ENCODE measurements at places on chromosomes 7 and 10.

DNA sequence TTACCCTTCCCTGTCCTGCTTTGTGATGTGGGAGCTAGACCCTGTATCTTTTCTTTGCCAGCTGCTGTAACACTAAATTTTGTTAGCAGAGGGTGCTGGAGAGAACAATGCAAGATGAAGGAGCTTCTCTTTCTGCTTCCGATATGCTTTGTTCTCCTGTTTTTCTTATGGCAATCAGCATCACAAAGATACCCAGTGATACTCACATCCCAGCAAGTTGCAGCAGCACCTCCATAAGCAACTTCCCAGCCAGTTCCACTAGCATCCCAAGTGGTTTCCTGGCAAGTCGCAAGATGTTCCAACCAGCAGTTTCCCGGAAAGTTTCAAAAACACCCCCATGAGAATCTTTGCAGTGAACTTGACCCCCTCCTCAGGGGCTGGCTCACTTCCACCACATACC lies 148.6 kb downstream of the IMMP2L start:
- no peak for DNase-seq

DNA sequence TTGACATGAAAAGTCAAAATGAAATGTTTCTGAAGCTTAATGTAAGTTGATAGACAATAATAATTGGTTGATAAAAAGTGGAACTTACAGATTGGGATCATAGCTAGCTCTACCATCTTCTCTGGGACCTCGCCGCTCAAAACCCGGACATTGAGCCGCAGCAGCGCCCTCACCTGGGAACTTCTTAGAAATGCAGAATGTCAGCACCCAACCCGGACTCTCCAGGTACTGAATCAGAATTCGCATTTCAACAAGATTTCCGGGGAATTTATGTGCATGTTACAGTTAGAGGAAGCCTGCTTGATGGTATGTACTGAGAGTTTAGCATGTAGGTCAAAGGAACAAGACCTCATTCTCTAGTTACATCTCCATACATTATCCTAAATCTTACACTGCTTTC lies 36.7 kb upstream of the ABLIM1 start:
- DNase-seq, result peak; percentile 73

DNA sequence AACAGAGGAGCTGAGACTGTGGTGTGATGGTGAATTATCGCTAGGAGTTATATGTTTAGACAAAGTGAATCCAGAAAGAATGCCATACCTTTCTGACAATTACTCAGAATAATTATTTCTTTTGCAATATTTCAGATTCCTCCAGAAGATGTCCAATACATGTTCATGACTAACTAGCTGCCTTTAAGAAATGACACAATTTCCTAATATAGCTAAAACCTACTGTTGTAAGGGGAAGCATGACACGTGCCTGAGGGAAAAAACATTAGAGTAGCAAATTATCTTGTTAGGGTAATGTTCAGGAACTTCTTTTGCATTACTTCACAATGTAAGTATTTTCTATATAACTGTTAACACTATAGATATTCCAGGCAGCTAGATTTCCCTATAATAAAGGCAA lies 150.3 kb downstream of the COL28A1 start:
- no peak for DNase-seq

GRCh38 chr7:84113286-84113685 lies 81.3 kb downstream of the SEMA3A start:
- no peak for DNase-seq

GRCh38 chr10:128316121-128316726 lies 190.0 kb upstream of the MKI67 start:
- no peak for DNase-seq

DNA sequence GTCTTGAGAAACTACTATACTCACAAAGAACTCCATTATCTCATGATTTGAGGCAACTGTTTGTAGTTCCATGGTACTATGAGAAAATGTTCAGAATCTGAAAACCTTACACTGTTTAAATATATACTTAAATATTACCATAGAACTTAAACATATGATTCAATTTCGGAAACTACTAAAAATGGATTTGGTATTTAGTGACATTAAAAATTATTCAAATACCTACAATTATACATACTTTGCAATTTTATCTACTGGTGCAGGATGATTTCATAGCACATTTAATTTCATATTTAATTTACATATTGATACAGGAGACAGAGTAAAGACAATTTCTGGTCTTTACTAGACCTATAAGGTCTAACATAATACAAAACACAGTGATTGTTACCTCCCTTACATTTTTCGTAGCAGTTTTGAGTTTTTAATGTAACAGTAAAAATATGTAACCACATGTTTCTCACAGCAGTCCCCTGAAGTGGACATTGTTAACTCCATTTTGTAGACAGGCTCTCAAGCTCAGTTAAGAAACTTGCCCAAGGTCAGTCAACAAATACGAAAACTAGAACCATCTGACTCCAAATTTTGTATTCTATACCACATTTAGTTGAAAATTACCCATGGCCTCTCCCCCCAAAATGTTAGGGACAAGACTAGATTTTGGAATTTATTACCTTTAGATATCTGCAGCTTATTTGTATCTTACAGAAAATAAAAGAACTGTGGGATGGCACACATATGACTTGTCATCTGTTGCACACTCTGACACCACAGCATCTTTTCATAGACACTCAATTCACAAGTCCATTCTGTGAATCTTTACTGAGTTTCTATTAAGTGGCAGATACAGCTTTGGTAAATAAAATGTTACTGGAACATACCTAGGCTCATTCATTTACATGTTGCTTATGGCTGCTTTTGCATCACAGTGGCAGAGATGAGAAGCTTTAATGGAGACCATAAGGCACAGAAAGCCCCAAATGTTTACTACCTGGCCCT lies 36.8 kb downstream of the MTPN start:
- no peak for DNase-seq

GRCh38 chr7:3995187-3995586 lies 686.9 kb upstream of the FOXK1 start:
- peak; percentile 35 for DNase-seq

GRCh38 chr7:14073988-14074387 lies 84.5 kb upstream of the ETV1 start:
- DNase-seq, result no peak

- peak; percentile 11 for DNase-seq
These were observed 126.2 kb downstream of the MDFIC start for GRCh38 chr7:115047958-115048720.

- DNase-seq, result no peak
These were observed 513 bp downstream of the HOXA7 start for GRCh38 chr7:27155816-27156507.

- no peak for DNase-seq
These were observed 31.9 kb downstream of the SCRN1 start for GRCh38 chr7:29957521-29958310.

DNA sequence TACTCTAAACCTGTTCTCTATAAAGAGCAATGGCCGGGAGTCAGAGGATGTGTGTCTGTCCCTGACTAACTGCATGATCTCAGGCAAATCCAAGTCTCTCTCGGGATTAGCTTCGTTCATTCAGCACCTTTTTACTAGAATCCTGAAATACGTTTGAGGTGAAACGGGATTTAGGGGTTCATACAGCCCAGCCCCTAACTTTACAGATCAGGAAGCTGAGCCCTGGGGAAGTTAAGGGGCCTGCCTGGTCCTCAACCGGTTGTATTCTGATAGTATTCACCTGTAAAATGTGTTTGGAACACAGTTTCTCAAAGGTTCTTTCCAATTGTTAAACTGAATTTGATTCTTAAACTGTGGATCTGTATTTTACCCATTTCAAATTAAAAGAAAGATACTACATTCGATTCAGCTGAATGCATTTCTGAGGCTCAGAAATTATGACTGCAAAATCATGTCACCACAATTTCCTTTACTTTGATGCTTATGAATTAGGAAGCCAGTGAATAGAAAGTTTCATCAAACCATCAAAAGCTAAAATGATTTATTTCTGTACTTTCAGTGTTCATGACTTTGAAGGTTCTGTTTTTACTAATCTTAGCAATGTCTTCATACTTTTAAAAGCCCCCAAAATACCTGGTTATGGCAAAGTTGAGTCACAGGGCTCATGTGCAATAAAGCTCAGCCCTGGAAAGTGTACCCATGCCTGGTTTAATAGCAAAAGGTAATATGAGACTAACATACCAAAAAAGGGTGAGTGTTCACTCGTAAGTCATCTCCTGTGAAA lies 28.9 kb upstream of the EZH2 start:
- no peak for DNase-seq

DNA sequence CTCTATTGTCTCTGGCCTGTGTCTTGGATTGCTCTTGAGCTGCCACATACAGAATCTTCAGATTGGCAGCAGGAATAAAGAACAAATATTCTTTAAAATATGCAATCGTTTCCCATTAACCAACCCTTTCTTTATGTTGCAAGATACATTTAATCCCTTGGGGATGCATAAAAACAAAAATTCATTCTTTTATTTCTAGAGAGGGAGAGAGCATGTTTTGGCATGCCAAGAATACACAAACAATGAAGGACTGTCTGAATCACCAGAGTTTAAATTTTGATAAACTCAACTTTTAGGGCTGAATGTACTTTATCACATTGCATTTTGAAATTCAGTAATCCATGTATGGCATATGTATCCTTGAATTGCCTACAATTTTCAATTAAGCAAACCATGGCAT lies 154.3 kb upstream of the SEMA3D start:
- DNase-seq, result no peak

DNA sequence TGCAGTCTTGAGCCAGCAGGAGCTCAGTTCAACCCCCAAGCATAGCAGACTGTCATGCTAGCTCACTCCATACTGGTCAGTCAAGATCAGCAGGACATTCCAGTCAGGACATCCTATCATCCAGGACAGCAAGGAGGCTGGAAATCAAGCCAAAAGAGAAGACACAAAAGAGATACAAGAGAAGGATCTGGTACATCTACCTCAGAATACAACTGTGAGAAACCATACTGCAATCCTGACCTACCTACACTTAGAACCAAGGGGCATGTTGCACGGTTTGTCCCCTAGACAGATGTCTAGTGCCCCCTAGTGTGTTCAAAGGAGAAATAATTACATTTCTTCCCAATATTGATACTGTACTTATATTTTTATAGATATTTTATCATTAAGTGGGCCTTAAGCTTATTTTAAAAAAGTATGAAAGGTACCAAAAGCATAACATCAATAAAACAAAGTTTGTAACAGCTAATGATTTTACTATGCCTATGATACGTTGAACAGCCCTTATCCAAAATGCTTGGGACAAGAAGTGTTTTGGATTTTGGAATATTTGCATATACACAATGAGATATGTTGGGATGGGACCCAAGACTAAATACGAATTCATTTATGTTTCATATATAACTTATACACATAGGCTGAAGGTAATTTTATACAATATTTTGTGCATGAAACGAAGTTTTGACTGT lies 26.7 kb downstream of the ERCC6 start:
- DNase-seq, result peak; percentile 48

GRCh38 chr10:89853781-89854191 lies 152.4 kb downstream of the KIF20B start:
- DNase-seq, result no peak

DNA sequence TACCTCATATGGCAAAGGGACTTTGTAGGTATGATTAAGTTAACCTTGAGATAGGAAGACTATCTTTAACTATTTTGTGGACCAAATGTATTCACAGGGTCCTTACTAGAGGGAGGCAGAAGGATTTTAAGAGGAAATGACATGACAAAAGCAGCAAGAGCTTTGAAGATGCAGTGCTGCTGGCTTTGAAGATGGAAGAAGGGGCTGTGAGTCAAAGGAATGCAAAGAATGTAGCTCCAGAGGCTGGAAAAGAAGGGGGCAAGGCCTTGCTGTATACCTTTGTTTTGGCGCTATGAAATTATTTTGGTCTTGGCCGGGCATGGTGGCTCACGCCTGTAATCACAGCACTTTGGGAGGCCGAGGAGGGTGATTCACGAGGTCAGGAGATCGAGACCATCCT lies 3.2 kb upstream of the NRBF2 start:
- DNase-seq, result no peak

DNA sequence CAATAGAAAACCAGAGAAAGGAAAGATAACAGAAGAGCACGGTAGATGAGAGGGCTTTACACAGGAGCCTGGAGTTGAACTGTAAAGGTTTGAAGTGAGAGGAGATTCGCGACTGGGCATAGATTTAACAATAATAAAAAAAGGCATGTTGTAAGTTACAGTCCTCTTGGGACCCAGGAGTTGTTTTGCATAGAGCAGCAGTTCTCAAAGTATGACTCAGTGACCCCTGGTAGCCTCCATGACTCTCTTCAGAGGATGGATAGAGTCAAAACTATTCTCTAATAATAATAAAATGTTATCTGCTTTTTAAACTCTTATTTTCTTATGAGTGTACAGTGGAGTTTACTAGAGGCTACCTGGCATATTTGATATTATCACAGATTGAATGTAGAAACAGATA lies 262.3 kb downstream of the SORCS3 start:
- DNase-seq, result no peak

DNA sequence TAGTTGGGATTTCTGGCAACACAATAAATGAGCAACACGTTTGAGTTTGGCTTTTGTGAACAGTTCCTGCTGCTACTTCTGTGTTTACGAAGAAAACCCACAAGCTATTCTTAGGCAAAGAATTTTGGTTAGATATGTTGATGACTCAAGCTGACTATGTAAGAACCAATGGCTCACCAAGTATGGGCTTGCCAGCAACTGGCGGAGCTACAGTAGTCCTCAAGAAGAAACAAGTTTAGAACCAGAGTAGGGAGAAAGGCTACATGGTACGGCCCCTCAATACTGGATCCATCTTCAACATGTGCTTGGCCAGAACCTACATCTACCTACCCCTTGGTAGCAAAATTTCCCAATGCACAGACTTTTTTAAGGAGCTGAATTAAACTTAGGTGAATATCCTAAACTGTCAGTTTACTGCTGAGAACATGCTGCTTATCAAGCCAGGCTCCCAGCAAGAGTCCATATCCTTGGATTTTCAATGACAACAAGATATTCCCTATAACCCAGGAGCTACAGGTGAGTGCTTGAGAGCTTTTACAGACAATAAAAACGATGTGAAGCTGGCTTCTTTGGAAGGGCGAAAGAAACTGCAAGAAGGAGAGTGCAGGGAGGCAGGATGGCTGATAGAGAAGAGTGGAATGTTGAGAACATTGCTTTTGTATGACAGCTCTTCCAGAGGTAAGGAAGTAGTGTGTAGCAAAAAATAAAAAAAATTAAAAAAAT lies 74.3 kb upstream of the ASAH2 start:
- DNase-seq, result peak; percentile 56

- no peak for DNase-seq
These were observed 14.4 kb downstream of the COL28A1 start for GRCh38 chr7:7521259-7521658.

All from A549 (cell line).